ENCODE measurements at places on chromosomes 11 and 22.

GRCh38 chr22:29692327-29692640 lies 27.5 kb upstream of the CABP7 start:
- no peak for DNase-seq

DNA sequence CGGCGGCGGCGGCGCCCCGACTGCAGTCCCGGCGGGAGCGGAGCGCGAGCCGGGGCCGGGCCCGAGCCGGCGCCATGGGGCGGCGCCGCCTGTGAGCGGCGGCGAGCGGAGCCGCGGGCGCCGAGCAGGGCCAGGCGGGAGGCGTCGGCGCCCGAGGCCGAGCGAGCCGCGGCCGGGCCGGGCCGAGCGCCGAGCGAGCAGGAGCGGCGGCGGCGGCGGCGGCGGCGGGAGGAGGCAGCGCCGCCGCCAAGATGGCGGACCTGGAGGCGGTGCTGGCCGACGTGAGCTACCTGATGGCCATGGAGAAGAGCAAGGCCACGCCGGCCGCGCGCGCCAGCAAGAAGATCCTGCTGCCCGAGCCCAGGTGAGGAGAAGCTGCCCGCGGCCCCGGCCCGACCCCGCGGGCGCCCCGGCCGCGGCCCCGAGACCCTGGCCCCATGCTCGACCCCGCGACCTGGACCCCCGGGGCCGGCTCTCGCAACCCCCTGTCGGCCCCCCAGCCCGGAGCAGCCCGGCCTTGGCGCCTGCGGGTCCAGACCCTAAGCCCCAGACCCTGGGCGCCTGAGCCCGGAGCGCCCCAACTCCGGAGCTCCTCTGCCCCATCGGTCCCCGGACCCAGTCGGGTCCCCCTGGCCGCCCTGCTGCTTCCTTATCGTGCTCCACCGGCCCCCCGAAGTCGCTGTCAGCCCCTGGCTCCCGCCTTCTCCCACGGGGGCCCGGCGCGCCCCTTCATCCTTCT lies at the start of gene GRK2:
GRK2 (plus strand) TSS at position 25 of the 739 bp plus-strand sequence; CDS start at position 252, 227 bp downstream.
- DNase-seq = no peak

DNA sequence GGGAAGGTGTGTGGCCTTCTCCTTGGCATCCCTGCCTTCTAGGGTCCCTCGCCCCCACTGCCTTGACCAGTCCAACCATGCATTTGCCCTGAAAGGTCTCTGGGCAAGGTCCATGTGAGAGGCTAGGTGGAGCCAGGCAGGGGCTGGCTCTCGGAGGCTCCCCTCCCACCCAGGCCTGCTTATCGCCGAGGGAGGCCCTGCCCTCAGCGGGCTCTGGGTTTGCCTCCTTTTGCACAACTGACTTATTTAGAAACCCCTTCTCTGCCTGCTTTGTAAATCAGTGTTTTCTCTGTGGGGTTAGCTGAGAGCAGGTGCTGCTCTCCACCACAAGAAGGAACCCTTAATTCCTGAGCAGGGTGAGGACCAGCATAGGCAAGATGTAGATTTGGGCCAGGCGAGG lies 47.7 kb downstream of the CD82 start:
- no peak for DNase-seq

GRCh38 chr11:113338730-113339129 lies 24.3 kb downstream of the TTC12 start:
- DNase-seq = no peak

DNA sequence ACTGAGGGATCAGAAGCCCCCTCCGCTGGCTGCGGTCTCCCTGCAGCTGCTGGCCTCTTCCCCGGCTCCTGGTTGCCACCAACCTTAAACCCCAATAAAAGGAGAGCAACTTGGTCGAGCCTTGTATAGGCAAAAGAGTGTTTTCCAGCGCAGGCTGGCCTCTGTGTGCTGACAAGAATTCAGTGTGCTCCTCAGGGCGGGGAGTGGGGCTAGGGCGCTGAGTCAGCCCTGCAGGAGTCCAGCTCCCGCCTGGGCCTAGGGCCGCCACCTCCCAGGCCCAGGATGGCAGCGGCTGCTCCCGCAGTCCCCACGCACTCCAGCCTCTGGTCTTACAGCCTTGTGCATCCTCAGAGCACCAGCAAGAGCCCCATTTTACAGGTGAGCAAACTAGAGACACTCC lies at the start of gene SHISAL1:
SHISAL1 (minus strand) TSS at position 186 of the 400 bp plus-strand sequence. CDS start 12,006 bp downstream, outside the sequence.
- DNase-seq = no peak
